ENCODE measurements at places on chromosomes 11 and 22. TPM values are rescaled to one million over a fixed set of nuclear protein-coding genes. Genes with fewer than 3 reads are reported as not detected.

PYGM gene
- 8.4 TPM for total RNA-seq

FAM181B gene
- total RNA-seq = not detected

SLC6A5 gene
- total RNA-seq = not detected

GGTLC2 gene
- total RNA-seq = not detected

RAB38 gene
- 10.9 TPM for total RNA-seq

BTG4 gene
- not detected for total RNA-seq

OR5B21 gene
- 0.28 TPM for total RNA-seq

OR51B5 gene
- not detected for total RNA-seq

- no peak for DNase-seq
- H3K27ac ChIP-seq = no peak overlapping the region
- H3K4me3 ChIP-seq = no peak overlapping the region
- no peaks in the 10 kb centered on the region for H3K4me1 ChIP-seq
These were observed 99.3 kb downstream of the WNT7B start for GRCh38 chr22:45877651-45878050.

GRCh38 chr22:30021881-30022619 lies 58.2 kb upstream of the HORMAD2 start:
- no peak for DNase-seq
- H3K27me3 ChIP-seq = no peaks in the 10 kb centered on the region
- H3K4me3 ChIP-seq = no peak overlapping the region
- peaks cover 88% of the 10 kb centered on the region for H3K36me3 ChIP-seq

DNA sequence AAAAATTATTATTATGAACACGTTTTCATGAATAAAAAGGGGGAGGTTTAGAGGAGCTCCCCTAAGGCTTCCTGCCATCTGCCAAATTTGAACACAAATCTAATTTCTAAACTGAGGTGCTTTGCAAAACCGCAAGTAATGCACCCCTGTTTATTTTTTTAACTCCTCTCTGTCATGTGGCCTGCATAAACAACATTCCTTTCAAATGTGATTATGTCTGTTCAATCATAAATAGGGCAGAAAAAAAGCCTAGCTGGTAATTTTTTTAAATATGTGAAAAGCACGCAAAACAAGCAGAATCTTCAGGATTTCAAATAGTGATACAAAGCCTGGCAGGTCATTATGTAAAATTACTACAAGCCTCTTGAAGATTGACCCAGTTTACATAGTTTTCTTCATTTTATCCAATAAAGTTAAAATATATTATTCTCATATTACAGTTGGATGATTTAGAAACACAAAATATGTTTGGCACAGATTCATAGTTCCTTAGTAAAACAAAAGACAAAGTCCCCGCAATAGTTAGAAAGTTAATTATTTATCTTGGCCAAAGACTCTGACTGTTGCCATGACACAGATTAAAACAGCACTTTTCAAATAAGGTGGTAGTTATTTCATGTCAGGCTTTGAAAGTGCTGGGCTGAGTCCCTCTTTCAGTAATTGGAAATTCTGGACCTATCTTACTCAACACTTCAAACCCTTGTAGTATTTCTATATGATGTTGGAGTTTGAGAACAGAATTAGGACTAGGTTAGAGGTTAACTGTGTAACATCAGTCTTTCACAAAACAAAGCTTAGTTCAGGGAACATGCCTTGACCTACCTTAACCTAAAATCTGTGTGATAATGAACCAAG lies 200.3 kb upstream of the MPPED2 start:
- H3K27ac ChIP-seq = no peak overlapping the region
- DNase-seq = no peak
- H3K4me1 ChIP-seq = peaks cover 3% of the 10 kb centered on the region
- H3K4me3 ChIP-seq = no peak overlapping the region

DNA sequence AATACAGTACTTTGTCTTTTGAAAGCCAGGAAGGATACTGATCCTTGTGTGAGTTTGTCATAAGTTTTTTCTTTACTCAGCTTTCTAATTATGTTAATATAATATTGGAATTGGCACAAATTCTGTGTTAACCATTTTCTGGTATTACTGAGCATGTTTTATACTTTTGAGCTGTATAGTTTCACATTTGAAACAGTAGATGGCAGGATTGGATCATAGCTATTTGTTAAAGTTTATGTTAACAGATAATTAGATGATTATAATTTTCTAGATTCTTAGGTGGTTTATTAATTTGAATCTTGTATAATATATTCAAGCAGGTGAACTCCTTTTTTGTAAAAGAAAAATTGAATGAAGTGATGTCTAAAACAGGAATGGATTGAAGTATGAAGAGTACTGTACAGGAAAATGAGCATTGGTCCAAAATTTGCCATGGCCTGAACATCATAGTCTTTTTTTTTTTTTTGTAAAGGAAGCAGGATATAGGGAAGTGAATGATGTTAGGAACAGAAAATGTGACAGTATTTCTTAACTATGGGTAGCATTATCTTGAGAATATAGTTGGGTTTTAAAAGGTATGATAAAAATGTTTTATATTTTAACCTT lies 102.0 kb downstream of the CYP2R1 start:
- H3K4me3 ChIP-seq = no peak overlapping the region
- no peak for DNase-seq
- H3K4me1 ChIP-seq = no peaks in the 10 kb centered on the region
- no peaks in the 10 kb centered on the region for H3K27me3 ChIP-seq
- no peaks in the 10 kb centered on the region for H3K36me3 ChIP-seq
- no peak overlapping the region for H3K27ac ChIP-seq

- no peak for DNase-seq
- no peaks in the 10 kb centered on the region for H3K36me3 ChIP-seq
- peaks cover 74% of the 10 kb centered on the region for H3K4me1 ChIP-seq
- no peak overlapping the region for H3K27ac ChIP-seq
These were observed 59.4 kb upstream of the CD44 start for GRCh38 chr11:35079611-35080010.

GRCh38 chr11:85118151-85118550 lies 509.0 kb downstream of the DLG2 start:
- H3K27ac ChIP-seq = no peak overlapping the region
- H3K4me3 ChIP-seq = no peak overlapping the region
- no peaks in the 10 kb centered on the region for H3K27me3 ChIP-seq
- DNase-seq = no peak

- no peak overlapping the region for H3K27ac ChIP-seq
- no peak overlapping the region for H3K4me3 ChIP-seq
- DNase-seq = no peak
- H3K27me3 ChIP-seq = no peaks in the 10 kb centered on the region
- H3K4me1 ChIP-seq = no peaks in the 10 kb centered on the region
These were observed 78.4 kb downstream of the XRRA1 start for GRCh38 chr11:74870485-74870884.

GRCh38 chr11:126214841-126215240 lies 3.3 kb downstream of the FAM118B start:
- H3K4me3 ChIP-seq = no peak overlapping the region
- H3K36me3 ChIP-seq = no peaks in the 10 kb centered on the region
- peaks cover 15% of the 10 kb centered on the region for H3K4me1 ChIP-seq

GRCh38 chr11:10770626-10771254 lies 19.7 kb downstream of the CTR9 start:
- DNase-seq = no peak
- no peak overlapping the region for H3K4me3 ChIP-seq
- no peak overlapping the region for H3K27ac ChIP-seq
- H3K36me3 ChIP-seq = peaks cover 80% of the 10 kb centered on the region

DNA sequence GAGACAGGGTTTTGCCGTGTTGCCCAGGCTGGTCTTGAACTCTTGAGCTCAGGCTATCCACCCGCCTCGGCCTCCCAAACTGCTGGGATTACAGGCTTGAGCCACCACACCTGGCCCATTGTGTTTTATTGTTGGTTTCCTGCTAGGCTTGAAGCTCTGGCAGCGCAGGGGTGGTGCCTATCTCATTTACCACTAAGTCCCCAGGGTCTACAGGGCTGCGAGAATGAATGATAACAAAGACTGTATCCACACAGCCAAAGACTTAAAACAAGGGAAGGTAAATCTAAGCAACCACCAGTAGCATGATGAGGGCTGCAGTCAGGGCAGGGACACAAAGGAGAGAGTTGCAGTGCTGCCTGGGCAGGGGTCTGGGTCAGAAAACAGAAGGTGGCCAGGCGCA lies 37.3 kb upstream of the XBP1 start:
- no peak overlapping the region for H3K27ac ChIP-seq
- no peaks in the 10 kb centered on the region for H3K27me3 ChIP-seq
- no peaks in the 10 kb centered on the region for H3K36me3 ChIP-seq
- peaks cover 13% of the 10 kb centered on the region for H3K4me1 ChIP-seq
- no peak for DNase-seq
- H3K4me3 ChIP-seq = no peak overlapping the region

GRCh38 chr22:49712195-49712791 lies 115.4 kb downstream of the BRD1 start:
- DNase-seq = no peak
- H3K36me3 ChIP-seq = no peaks in the 10 kb centered on the region
- no peaks in the 10 kb centered on the region for H3K27me3 ChIP-seq
- no peak overlapping the region for H3K4me3 ChIP-seq

DNA sequence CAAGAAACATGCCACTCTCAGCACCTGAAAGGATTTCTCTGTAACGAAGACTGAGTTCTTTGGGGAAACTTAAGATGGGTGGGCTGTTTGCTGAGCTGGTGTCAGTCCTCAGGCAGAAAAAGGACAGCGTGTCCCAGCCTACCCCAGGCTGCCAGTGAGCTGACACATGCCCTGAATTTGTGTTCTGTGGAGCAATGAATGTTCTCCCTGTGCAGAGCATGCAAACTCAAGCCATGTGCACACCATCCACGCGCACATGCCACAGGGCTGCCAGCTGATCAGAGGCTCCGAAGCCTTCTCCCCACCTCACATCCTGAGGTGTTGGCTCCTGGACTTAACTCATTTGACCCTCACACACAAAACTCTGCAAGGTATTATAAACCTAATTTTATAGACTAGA lies 104.9 kb downstream of the KCNC1 start:
- no peak overlapping the region for H3K27ac ChIP-seq
- H3K36me3 ChIP-seq = no peaks in the 10 kb centered on the region
- H3K27me3 ChIP-seq = no peaks in the 10 kb centered on the region
- peaks cover 4% of the 10 kb centered on the region for H3K4me1 ChIP-seq

GRCh38 chr11:103961010-103961409 lies 75.4 kb upstream of the DDI1 start:
- H3K36me3 ChIP-seq = no peaks in the 10 kb centered on the region
- H3K4me3 ChIP-seq = no peak overlapping the region
- H3K4me1 ChIP-seq = peaks cover 7% of the 10 kb centered on the region
- DNase-seq = no peak
- H3K27me3 ChIP-seq = no peaks in the 10 kb centered on the region

- H3K36me3 ChIP-seq = no peaks in the 10 kb centered on the region
- no peak overlapping the region for H3K27ac ChIP-seq
- H3K4me3 ChIP-seq = no peak overlapping the region
- no peaks in the 10 kb centered on the region for H3K27me3 ChIP-seq
- H3K4me1 ChIP-seq = no peaks in the 10 kb centered on the region
- no peak for DNase-seq
These were observed 32.9 kb upstream of the DDI1 start for GRCh38 chr11:104003491-104003890.

DNA sequence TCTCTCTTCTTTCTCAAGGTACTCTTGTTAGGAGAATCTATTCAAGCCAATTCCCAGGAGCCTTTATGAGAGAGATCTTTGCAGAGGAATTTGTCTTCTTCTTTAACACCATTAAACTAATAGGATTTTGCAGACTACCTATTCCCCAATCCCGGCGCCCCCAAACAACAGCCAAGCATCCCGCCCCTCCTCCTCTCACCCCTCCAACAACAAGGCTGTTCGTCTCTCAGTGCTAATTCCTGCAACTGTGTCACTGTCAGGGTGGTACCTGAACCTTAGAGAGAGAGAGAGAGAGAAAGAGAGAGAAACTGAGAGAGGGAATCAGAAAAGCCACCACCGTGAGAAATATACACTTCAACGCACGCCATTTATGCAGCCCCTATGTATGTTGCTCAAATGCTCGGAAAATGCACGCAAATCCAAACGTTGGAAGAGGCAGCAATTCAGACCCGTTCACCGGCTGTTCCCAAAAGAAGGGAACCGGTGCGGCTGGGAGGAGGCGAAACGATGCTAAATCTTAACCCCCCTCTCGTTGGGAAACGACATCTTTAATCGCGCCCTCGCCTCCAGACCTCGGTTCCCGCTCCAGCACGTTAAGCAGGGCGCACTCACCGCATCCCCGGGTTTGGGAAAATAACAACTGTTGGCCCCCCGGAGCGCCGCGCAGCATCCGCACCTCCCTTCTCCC lies 961 bp downstream of the KCNA4 start:
- no peak for DNase-seq
- H3K27me3 ChIP-seq = peaks cover 11% of the 10 kb centered on the region
- no peak overlapping the region for H3K4me3 ChIP-seq
- no peaks in the 10 kb centered on the region for H3K36me3 ChIP-seq
- peaks cover 6% of the 10 kb centered on the region for H3K4me1 ChIP-seq

- H3K4me3 ChIP-seq = no peak overlapping the region
- no peaks in the 10 kb centered on the region for H3K27me3 ChIP-seq
- H3K27ac ChIP-seq = no peak overlapping the region
These were observed 3.6 kb upstream of the MB start for GRCh38 chr22:35620624-35621251.

- H3K27me3 ChIP-seq = peaks cover 14% of the 10 kb centered on the region
- H3K36me3 ChIP-seq = no peaks in the 10 kb centered on the region
- no peak for DNase-seq
These were observed 2.4 kb upstream of the MIOX start for GRCh38 chr22:50483977-50484853.

- peaks cover 22% of the 10 kb centered on the region for H3K4me1 ChIP-seq
- DNase-seq = no peak
- no peak overlapping the region for H3K27ac ChIP-seq
- H3K36me3 ChIP-seq = no peaks in the 10 kb centered on the region
- H3K27me3 ChIP-seq = peaks cover 2% of the 10 kb centered on the region
These were observed 93.2 kb upstream of the PRR5 start for GRCh38 chr22:44608597-44609399.

- DNase-seq = no peak
- H3K4me3 ChIP-seq = no peak overlapping the region
- peaks cover 14% of the 10 kb centered on the region for H3K4me1 ChIP-seq
- H3K27ac ChIP-seq = no peak overlapping the region
These were observed 32.5 kb downstream of the PLEKHA7 start for GRCh38 chr11:16981651-16982194.

DNA sequence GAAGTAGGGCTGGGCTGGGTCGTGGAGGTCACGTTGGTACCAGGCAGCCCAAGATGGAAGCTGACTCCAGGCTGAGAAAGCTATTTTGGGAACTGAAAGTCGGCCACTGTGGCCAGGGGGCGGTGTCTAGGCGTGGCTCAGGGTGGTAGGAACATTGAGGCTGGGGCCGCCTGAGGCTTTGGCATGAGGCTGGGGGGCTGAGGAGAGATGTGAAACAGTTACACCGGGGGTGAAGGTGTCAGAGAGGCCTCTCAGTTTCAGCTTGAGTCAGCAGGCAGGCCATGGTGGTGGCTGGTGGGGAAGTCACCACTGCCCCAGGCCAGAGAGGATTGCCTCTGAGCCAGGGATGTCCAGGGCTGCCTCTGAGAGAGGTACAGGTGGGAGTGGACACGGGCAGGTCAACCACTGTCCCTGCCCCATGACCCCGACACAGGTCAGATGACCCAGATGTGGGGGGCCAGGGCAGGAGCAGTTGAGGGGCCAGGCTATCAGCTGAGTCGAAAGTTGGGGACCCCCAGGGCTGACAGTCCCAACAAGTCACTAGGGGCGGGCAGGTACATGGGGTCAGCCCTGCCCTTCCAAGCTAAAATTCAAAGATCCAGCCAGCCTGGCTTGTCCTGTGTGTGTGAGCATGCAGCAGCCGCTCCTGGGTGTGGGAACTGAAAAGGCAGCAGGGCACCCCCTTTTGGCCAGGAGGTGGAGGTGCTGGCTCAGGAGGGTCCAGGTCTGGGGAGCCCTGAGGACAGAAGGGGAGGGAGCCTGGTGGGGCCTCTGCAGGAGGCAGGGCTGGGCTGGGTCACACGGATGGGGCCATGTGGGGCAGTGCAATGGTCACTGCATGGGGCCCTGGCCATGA lies 7.2 kb downstream of the KCNK7 start:
- H3K27me3 ChIP-seq = no peaks in the 10 kb centered on the region
- H3K36me3 ChIP-seq = peaks cover 47% of the 10 kb centered on the region
- peak overlapping the region; percentile 83 for H3K27ac ChIP-seq
- no peak overlapping the region for H3K4me3 ChIP-seq
- peak; percentile 90 for DNase-seq
